ENCODE measurements at places on chromosomes 2 and 18.

- no peak for DNase-seq
These were observed 240.9 kb upstream of the GULP1 start for GRCh38 chr2:188050726-188051125.

DNA sequence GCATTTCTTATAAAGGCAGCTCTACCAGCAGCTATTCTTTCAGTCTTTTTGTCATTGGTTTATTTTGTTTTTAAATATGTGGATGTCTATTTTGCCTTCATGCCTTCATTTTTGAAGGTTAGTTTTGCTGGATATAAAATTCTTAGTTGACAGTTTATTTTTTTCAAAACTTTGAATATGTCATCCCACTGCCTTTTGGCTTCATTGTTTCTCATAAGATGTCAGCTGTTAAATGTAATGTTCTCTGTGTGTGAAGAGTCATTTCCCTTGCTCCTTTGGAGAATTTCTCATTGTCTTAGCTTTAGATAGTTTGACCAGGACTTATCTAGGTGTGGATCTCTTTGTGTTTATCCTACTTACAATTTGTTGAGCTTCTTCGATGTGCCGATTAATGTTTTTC, 213.5 kb downstream of the KIAA1328 start:
- DNase-seq = no peak

DNA sequence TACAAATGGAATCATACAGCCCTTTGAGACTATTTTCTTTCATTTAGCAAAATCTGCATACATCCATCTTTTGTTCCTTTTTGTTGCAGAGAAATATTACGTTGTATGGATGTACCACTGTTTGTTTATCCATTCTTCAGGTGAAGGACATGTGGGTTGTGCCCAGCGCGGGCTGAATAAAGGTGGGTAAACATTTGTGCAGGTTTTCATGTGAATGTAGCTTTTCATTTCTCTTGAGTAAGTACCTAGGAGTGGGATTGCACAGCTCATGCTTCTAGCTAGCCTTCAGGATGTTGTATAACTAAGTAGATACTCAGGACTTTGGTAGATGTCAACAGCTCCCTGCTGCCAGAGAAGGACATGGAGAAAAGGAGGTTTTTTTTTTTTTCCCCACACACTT, 50.6 kb upstream of the SPRED2 start:
- DNase-seq = no peak

DNA sequence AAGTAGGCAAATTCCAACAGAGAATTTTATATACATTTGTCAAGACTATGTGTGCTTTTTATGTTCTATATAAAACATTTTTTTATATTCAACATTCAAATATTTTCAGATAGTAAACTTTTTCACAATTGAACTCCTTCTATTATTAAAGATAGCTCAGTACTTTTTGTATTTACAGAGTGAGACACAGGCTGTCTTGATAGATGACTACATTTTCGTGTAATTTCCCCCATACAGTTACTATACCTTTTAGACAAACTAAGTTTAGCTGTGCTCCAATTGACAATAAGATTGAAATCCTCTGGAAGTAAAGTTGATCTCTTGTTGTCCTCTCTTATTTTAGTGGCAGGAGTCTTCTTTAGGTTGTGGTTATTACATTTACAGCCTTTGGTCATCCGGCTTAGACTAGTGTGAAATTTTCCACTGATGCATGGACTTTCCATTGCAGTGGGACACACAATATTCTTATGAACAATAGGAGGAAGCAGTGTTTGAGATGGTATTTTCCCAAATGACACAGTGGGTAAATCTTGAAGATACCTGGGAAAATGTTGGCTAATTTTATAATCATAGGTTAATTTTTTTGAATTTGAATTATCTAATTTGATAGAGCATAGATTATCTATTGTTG, 21.0 kb downstream of the ZSWIM2 start:
- DNase-seq = no peak

DNA sequence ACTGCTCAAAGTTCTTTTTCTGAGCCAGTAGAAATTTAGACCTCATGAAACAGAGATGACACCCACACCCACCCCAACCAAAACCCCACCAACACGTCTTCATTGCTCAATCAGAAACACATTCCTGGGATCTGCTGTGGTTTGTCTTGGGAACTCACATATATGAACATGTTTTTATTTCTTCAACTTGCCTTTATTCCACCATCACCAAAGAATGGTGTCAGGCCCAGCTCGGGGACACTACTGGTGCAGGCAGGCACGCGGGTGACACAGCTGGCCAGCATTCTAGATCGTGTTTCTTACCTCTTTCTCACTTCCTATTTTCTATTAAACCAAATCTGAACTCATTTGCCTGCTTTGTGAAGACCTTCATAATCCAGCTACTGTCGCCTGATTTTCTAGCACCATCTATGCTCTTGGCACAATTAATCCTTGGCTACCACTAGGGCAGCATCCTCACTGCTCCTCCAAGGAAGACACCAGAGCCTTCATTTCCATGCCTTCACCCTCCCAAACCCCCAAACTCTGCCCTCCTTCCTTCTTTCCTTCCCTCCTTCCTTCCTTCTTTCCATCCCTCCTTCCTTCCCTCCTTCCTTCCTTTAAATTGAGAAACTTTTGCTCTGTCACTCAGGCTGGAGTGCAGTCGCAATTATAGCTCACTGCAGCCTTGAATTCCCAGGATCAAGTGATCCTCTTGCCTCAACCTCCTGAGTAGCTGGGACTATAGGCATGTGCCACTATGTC, 157.1 kb downstream of the BCL2 start:
- DNase-seq = no peak
